ENCODE measurements at places on chromosomes 6 and 20.

GRCh38 chr20:36544134-36545018 lies 3.1 kb downstream of the MYL9 start:
- DNase-seq, result peak; percentile 23

GRCh38 chr6:4294636-4295035 lies 159.3 kb upstream of the ECI2 start:
- DNase-seq, result no peak

GRCh38 chr6:16619777-16620176 lies 141.5 kb downstream of the ATXN1 start:
- DNase-seq, result no peak

DNA sequence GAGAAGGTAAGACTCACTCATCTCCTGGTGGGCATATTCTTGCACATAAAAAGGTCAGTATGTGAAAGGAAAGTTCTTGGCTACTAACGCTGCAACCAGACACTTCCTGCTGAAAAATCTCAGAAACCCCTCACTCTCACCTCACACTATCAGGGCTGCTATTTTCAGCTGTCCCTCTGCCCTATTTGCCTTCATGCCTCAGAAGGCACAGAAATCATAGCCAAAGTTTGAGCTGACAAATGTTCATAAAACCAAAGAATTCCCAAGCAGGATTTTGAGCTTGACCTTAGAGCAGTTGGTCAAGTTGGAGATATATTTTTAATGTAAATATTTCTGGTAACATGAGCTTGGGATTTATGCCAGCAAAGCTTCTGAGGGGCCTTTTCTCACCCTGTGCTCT lies 806.2 kb downstream of the MAFB start:
- no peak for DNase-seq

DNA sequence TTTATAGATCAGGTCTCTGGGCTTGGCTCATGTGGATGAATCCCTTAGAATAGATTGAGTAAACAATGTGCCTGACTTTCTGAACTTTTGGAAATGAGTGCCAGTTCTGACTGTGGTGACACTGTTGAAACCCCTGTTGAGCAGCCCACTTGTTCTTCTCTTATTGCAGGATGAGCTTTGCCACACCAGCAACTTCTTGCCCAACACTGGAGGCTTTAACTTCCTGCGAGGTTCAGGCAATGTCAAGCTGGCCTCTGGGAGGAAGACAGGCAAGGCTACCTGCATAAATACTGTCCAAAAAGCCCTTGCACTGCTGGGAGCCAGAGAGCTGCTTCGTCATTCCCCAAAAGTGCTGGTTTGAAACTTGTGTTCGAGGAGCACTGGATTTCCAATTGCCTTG lies 32.8 kb upstream of the SMIM8 start:
- DNase-seq, result no peak

DNA sequence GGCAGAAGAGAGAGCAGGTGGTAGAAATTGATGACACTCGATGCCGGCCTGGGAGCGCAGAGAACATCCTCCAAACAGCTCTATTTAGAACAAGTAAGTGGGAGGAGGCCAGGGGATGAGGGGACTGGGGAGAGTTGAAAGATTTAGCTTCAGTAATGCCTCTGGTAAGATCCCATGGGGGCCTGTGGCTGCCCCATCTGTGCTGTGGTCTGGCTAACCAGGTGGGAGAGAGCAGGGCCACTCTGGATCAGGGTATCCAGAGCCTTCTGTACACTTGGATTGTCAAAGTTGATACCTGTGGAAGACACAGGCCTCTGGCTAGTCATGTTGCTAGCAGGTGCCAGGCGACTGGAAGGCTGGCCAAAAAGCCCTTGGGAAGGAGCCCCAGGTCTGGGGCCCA lies 27.6 kb downstream of the NCOA5 start:
- no peak for DNase-seq

- peak; percentile 21 for DNase-seq
Measured at GRCh38 chr6:97175806-97176205, 107.2 kb downstream of the MMS22L start.

- peak; percentile 78 for DNase-seq
Measured at GRCh38 chr6:28880894-28881780, 42.6 kb downstream of the TRIM27 start.

DNA sequence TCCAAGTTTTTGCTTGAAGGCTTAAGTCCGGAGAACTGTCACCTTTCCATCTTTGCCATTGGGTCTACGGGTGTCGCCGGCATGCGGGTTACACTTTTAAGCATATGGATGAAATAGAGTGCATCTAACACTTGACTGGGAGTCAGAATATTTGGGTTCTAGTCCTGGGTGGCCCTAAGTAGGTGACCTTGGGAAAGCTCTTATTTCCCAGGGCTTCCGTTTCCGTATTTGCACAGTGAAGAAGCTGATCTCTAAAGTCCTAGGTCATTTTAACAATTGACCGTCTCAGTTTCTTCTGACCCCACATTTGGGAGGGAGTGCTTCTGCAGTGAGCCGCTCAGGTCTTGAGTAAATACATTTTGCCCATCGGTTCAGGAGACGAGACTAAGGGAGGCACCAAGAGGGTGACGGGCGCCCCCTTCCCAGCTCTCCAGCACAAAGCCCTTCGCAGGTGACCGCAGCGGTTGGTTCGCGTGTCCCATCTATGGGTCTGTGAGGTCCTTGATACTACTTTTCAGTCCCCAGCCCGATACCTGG lies 651 bp upstream of the BLTP3A start:
- DNase-seq, result no peak

- DNase-seq, result no peak
Measured at GRCh38 chr6:35147026-35147425, 5.9 kb upstream of the TCP11 start.

GRCh38 chr6:44701637-44702101 lies 314.2 kb downstream of the CDC5L start:
- peak; percentile 96 for DNase-seq

DNA sequence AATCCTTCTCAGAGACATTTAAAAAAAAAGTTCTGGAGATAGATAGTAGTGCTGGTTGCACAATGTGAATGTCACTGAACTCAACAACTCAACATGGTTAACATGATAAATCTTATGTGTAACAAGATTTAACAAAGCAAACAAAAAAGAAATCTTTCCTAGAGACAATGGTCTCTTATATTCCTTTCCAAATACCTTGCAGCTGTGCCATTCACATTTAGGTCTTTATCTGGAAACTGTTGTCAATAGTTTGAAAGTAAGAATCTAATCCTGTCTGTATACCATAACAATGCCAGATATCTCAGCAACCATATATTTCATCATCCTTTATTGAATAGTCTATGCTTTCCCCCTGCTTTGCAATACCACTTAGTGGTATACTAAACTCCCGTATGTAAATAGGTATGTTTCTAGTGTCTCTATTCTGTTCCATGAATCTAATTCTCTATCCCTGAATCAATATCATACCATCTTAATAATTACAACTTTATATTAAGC lies 2.1 kb downstream of the SERAC1 start:
- DNase-seq, result no peak

- peak; percentile 74 for DNase-seq
Measured at GRCh38 chr6:129641344-129641743, 68.6 kb downstream of the ARHGAP18 start.

DNA sequence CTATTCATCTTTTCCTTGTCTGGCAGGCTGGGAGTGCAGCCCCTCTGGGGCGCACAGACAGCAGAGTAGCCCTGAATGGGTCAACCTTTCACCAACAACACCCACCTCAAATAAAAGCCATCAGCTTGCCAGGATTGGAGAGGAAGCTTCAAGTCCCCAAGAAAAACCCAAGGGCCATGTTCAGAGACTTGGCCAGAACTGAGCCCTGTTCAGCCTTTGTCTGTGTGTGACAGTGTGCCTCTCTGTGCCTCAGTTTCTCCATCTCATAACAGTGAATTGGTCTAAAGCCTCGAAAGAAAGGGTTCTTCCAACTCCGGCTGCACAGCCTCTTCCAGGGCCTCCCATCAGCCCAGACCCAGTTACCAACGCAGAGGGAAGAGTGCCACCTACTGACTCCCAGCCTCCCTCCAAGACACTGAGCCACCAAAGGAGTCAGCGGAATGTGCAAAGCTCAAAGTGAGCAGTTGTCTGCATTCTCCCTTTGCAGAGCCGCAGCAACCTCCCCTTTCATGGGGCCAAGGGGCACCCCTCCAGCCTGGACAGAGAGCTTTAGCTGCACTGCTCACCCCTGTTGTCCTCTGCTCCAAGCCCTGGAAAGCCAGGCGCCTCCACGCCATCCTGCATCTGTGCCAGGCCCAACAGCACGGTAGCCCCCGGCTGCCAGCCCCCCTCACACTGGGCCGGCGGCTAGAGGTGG lies 82.7 kb upstream of the TOP1 start:
- DNase-seq, result peak; percentile 59

- DNase-seq, result no peak
Measured at GRCh38 chr6:134593887-134594286, 276.0 kb upstream of the SGK1 start.

DNA sequence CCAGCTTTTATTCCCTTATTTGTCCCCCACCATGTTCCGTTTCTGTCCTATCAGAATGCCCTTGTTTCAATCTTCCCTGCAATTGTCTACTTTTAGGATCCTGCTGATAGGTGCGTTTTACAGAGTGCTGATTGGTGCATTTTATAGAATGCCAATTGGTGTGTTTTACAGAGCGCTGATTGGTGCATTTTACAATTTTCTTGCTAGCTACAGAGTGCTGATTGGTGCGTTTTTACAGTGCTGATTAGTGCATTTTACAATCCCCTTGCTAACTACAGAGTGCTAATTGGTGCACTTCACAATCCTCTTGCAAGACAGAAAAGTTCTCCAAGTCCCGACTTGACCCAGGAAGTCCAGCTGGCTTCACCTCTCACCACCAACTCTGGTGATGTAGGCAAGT lies 161.6 kb upstream of the CDYL start:
- DNase-seq, result no peak

- no peak for DNase-seq
Measured at GRCh38 chr6:75492386-75493153, 1.0 kb downstream of the FILIP1 start.

GRCh38 chr6:108194503-108194902 lies 28.7 kb downstream of the NR2E1 start:
- DNase-seq, result no peak

DNA sequence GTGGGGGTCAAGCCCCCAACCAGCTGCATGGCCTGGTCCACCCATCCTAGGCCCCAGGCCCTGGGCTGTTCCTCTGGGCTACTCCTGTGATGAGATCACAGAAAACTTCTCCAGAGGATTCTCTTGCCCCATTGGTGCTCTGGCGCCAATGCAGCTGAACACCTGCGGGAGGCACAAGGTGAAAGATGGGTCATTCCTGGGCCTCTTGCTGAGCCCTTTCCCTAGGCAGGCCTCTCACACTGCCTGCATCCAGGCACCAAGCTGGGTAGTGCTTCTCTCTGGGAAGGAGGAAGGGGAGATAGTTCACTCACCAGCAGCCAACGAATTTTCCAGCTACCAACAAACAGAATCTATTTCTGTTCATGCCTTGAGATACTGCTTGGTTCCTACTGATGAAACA lies 142.1 kb downstream of the PXDC1 start:
- DNase-seq, result no peak

GRCh38 chr6:7671581-7671980 lies 54.3 kb upstream of the BMP6 start:
- DNase-seq, result peak; percentile 75

DNA sequence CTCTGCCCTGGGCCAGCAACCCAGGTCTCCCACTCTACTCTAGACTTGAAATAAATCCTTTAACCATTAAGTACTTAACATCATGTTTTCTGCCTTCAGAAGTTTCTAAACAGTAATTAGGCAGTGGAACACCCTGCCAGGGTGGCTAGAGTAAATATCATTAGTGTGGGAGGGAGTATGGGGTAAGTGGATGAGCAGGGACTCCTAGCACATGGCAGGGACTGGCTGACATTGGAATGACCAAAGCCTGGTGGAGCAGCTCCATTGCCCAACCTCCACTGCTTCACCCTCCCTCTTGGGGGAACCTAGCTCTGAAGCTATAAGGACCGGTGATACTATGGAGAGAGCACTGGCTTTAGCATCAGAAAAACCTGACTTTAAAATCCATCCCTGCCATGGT lies 167.1 kb downstream of the MAFB start:
- DNase-seq, result no peak

GRCh38 chr20:31440012-31440659 lies at the start of gene DEFB123:
Gene DEFB123 (plus strand): TSS chr20:31440632. CDS start chr20:31440699, 67 bp downstream.
- DNase-seq, result no peak

DNA sequence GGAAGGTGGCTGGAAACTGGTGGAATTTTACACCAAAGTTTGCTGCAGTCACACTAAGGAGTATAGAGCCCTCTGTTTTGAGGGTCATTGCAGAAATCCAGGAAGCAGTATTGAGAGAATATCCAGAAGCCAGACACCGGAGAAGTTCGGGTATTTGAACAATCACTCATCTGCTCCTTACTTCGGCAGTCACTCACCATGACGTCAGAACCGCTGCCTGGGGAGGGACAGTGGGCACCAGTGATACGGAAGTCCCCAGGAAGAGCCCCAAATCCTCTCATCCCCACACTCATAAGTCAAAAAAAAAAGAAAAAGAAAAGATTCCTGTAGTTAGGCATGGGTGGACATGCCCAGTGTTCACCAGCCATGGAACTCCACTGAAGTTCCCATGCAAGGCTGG lies 4.0 kb downstream of the LY6G5C start:
- DNase-seq, result no peak

- DNase-seq, result no peak
Measured at GRCh38 chr20:34532756-34533155, 16.5 kb downstream of the DYNLRB1 start.

DNA sequence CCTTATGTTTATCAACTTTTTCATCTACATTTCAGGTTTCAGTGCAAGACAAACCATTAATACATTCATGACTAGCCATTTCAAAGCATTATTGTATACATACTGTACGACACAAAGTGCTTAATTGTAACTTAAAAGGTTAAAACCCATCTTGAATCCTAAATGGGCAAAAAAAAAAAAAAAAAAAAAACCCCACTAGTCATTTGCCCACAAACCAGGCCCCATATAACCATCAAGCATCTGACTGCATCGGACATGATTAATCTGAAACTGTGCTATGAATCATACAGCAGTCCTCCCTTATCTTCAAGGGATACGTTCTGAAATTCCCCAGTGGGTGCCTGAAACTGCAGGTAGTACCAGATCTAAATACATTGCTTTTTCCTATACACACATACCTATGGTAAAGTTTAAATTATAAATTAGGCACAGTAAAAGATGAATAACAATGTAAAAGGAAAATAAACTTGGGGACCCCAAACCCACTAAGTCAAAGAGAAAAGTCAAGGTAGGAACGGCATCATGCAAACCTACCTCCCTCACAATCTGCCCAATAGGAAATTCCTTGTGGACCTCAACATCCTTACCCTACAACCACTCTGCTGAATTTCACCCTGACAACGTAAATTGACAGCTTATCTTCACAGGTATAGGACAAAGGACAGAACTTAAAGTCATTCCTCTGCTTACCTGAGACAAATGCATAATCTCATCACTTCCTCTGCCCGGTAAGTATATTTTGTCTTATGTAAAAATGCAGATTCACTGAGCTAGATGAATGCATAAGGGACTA lies 14.3 kb downstream of the B4GALT5 start:
- peak; percentile 58 for DNase-seq

Data from fibroblast of skin of abdomen (primary cell).